ENCODE measurements at places on chromosomes 12 and 14.

DNA sequence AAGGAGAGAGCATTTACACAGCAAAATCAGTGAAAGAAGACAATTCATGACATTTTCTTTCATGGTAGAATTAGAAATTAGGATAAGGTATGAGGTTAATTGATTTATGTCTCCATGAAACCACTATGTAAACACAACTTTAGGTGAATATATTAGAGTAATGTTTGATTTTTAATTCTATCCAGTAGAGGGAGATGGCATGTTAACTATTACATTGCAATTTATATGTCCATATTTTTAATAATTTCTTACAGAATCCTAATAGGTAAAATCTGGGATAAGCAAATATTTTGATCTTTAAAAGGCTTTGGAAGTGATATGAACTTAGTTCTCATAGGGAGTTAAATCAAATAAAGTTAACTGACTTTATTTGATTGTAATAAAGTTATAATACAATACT lies 373.4 kb upstream of the PDE3A start:
- H3K27me3 ChIP-seq: peaks cover under 1% of the 10 kb centered on the region
- no peaks in the 10 kb centered on the region for H3K36me3 ChIP-seq
- H3K4me1 ChIP-seq: no peaks in the 10 kb centered on the region
- H3K27ac ChIP-seq: no peak overlapping the region

GRCh38 chr14:80448267-80448666 lies 237.0 kb upstream of the DIO2 start:
- H3K27me3 ChIP-seq: no peaks in the 10 kb centered on the region
- H3K27ac ChIP-seq: no peak overlapping the region
- H3K36me3 ChIP-seq: no peaks in the 10 kb centered on the region
- H3K4me3 ChIP-seq: no peak overlapping the region
- no peaks in the 10 kb centered on the region for H3K4me1 ChIP-seq
- no peak for DNase-seq

GRCh38 chr12:106108185-106108835 lies 30.4 kb downstream of the NUAK1 start:
- H3K4me1 ChIP-seq: no peaks in the 10 kb centered on the region
- no peak overlapping the region for H3K4me3 ChIP-seq
- H3K27me3 ChIP-seq: peaks cover 32% of the 10 kb centered on the region
- H3K36me3 ChIP-seq: no peaks in the 10 kb centered on the region
- no peak overlapping the region for H3K27ac ChIP-seq

DNA sequence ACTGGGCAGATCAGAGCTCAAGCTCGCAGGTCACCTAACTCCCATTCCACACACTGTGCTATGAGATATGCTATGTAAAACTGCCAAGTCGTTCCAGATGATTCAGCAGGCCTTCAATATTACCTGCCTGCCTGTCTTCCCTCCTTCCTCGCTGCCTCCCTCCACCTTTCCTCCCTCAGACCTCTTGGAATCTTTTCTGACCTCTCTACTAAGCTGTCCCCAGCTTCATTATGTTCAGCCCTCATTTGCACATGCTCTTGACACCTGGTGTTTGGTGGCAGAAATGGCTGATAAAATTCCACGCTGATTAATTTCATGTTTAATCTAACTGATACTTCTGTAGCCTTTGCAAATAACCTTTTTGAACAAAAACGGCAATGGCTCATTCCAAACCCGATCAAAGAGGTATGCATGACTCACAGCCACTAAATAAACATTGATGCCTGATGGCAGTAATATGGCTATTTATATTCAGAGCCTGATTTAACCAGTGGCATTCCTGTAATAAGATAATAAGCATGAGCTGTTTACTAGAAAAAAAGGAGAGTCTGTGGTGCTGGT lies 130.8 kb upstream of the EGLN3 start:
- no peaks in the 10 kb centered on the region for H3K27me3 ChIP-seq
- no peak overlapping the region for H3K27ac ChIP-seq
- no peaks in the 10 kb centered on the region for H3K36me3 ChIP-seq
- no peak for DNase-seq
- H3K4me1 ChIP-seq: no peaks in the 10 kb centered on the region

All from central memory CD8-positive, alpha-beta T cell (primary cell).